ENCODE measurements at places on chromosomes 12 and 14.

DNA sequence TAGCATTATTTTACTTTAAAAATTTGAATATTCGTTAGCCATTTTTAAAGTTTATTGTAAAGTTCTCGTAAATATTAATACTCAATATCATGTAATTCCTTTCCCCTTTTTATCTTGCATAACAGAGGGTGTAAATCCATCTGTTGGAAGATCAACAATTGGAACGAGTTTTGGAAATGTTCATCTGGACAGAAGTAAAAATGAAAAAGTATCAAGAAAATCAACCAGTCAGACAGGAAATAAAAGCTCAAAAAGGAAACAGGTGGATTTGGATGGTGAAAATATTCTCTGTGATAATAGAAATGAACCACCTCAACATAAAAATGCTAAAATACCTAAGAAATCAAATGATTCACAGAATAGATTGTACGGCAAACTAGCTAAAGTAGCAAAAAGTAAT is 1.8 kb downstream of the PMCH start:
- no peak for DNase-seq

DNA sequence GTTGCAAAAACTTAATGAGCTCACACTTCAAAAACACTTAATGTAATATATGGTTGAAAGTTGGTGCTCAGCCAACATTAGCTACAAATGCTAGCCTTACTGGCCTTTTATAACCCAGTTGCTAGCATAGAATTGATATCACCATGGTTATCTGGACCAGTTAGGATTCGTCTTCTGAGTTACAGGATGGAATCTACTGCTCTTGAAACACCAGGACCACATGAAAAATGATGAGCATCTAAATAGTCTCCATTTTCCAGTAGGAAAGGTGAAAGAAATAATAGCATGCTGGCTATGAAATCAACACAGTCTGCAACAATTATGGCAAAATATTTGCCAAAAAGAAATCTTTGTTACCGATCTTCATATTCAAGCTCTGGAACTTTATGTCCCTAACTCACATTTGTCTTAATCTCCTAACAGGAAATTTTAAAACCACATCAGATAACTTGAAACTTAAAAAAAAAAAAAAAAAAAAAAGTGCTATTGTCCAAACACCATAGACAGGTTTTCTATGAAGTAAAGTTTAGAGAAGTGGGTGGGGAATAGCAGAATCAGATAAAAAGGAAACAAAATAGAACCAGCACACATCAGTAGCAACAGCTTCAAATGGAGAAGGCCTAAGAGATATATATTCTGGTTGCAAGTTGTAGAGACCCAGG is 12.6 kb upstream of the CD69 start:
- no peak for DNase-seq

DNA sequence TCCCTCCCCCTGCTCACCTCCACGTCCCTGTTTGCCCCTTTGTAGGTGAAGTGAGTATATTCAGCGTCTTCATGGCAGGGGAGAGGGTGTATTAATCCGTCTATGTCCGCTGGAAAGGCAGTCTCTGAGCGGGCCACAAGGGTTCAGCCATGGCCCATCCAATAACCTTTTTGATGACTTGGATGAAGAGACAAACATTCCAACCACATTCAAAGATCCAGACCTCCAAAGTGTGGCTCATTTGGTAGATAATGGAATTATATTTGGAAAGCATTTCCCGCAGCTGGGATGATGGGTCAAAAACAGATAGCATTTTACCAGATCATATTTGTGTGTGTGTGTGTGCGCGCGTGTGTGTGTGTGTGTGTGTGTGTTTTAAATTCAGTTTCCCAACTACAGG is 345.9 kb downstream of the DPF3 start:
- DNase-seq = no peak

GRCh38 chr14:45169906-45170305 is 34.2 kb downstream of the FANCM start:
- no peak for DNase-seq

- DNase-seq = no peak
Measured at GRCh38 chr14:105733081-105734065, 207.0 kb downstream of the TMEM121 start.

Measured in stimulated activated CD4-positive, alpha-beta T cell treated with anti-CD3 and anti-CD28 coated beads, TNF-alpha, amount 100 ng/mL, for 1 hour (primary cell).